Activated T-helper 9 cell treated with anti-CD3 and anti-CD28 coated beads, Interleukin-2, amount 50 U/mL, for 16 hours (primary cell): ENCODE measurements at places on chromosomes 6 and 20.

DNA sequence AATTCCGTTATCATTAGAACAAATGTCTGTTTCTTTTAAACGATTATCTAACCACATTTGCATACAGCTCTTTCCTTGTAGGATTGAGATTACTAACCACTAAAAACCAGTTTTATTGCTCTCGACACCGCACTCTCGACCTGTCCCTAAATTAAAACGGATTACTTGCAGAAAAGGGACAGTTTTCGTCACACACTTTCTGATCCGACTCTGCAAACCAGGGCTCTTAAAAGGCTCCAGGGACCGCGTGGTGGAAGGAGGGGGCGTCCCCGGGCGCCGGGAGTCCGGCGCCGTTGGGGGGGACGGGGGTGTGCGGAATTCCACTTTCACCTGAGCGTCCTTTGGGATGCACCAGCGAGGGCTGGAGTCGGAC lies 731 bp downstream of the MAK start:
- DNase-seq = no peak

GRCh38 chr20:25039697-25040437 lies 18.1 kb downstream of the ACSS1 start:
- DNase-seq = no peak

DNA sequence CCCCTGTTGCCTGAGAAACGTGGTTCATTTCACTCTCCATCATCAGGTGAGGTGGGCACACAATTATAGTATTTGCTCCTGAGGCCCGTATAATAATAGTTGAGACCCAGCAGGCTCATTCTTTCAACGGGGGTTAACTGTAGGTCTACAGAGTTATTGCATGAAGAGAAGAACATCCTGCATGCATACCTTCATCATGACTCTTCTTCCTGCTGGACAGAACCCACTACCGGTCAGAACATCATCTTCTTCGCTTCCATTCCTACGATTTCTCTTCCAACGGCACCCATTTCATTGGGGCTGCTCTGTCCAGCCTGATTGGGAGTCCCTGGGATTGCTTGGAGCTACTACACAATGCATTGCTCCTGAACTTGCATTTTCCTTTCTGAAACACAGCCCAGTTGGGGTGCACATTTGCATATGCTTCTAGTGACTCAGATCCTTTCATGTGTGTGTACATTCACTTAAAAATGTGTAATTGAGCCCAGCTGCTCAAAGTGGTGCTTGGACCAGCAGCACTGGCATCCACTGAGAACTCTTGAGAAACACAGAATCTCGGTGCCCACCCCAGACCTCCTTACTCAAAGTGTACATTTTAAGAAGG lies 57.4 kb downstream of the SLC24A3 start:
- DNase-seq = no peak

- no peak for DNase-seq
These were observed 24.6 kb upstream of the TAAR1 start for GRCh38 chr6:132683543-132683942.

DNA sequence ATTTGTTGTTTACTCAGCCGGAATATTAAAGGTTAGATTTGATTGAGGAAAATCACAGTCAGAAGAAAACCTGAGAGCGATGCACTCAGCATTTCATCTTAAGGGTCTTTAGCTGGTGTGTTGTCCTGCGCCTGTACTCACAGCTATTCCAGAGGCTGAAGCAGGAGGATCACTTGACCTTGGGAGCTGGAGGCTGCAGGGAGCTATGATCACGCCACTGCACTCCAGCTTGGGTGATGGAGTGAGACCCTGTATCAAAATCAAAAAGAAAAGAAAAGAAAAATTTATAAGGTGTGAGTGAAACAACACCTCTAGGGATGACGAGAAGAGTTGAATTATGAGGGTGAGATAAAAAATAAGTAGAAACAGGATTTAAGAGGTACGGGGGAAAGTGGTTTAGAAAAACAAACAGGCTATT lies 165.0 kb downstream of the TRIM27 start:
- no peak for DNase-seq

DNA sequence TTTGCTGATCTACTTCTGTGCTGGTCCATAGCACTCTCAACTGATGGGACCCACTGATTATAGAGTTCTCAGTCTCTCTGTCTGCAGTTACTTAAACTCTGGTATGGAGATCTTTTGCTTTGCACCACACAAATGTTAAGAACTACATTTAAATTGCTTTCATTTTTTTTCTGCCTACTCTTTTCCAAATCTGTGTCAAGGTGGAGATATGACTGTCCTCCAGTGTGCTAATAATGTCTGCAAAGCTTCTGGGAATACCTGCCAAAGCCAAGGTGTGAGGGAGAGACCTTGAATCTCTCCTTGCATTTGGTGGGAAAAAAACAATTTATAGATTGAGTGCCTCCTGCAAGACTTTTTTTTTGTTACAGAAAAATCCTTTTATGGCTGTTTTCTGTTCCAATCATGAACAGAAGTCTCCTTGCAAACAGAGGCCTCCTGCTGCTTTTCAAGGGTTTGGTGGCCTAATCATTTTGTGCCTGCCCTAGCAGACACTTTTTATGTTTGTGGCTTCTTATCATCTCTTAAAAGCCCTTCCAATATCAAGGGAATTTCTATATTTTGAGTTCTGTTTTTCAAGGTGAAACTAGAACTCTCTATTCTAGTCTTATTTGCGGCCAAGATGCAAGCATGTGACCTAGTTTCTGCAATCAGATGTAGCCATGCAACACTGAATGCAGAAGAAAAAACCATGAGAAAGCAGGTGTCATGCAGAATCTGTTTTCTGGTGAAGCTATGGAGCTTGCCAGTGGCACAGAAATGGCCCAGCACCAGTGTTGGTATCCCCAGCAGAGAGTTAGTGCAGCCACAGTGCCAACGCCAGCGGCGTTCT lies 23.2 kb upstream of the AKIRIN2 start:
- no peak for DNase-seq

DNA sequence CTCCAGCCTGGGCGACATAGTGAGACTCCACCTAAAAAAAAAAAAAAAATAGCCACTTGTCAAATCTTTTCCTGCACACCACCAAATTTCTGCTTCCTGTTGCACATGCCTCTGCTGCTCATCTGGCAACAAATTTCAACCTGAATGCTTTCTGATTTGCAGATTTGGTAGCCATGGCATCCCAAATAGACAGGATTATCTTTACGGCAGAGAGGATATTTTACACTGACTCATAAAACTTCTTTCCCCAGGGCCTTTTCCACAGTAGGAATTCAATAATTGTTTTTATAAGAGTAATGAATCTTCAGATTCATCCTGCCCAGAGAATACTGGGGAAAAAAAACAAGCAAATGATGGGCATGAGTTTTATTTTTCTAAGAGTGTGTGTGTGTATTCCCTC lies 264.6 kb downstream of the FRK start:
- no peak for DNase-seq
